Pancreas (tissue), 10 donors: ENCODE measurements at places on chromosomes 16 and 17.

DNA sequence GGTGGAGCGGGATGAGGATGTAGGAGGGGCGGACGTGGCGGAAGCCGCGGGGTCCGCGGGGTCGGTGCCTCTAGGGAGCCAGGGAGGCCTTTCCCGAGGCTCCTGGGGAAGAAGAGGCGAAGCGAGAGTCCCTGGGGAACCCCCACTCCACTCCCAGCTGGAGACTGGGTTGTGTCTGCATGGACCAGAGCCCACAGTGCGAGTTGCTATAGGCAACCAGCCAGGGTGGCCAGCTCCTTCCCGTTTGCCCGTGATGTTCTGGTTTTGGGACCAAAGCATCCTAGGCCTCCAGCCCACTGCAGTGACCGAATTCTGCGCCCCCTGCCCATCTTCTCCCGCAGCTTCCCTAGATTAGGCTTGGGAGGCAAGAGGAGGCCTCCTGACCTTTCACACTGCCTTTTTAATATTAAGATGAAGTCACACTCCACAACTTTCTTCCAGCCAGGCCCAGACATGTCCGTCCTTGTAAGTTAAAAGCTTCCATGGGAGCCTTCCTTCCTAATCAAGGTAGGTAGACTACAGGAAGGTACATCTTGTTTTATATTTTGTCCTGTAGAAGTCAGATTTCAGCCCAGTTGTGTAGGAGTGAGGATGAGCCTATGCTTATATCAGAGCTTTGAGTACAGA, 469 bp downstream of the AMZ2 start:
- no peaks in the 10 kb centered on the region for H3K36me3 ChIP-seq
- H3K4me3 ChIP-seq: peak overlapping the region; percentile 90
- H3K27ac ChIP-seq: peak overlapping the region; percentile 94
- no peak for DNase-seq

DNA sequence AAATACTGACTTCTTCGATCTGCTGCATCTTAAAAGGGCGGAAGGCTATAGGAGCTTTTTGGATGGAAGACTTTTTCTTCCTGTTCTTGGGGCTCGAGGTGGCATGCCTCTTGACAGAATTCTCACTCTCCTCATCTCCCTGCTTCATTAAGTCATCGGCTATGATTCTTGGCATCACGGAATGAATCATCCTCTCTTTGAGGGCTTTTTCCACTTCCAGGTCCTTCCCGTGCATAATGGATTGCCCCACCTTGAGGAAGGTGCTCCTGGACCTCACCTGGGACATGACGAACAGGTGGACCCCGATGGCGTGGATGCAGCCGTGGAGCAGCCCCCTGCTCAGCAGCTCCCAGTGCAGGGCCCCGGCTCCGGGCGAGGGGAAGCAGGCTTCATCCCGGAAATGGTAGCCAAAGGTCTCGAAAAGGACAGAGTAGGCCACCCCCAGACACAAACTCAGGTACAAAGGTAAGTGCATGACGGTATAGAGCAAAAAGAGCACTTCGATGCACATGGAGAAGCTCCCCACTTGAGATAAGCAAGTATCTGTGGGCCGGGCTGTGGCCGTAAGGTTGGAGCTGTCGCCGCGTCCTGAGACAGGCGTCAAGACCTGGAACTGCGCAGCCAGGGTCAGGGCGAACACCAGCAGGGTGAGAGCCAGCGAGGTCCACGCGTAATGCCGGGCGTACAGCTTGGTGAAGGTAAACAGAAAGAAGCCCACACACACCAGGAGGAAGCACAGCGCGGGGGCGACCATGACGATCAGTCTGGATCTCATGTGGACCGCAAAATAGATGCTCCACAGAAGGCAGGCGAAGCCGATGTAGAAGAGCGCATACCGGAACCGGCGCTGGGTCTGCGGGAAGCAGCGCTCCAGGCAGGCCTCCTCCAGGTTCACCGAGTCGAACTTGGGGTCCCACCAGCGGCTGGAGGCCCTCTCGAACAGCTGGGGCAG, 1.7 kb downstream of the ADCY9 start:
- DNase-seq: no peak
- H3K4me3 ChIP-seq: peak overlapping the region; percentile 73
- H3K36me3 ChIP-seq: no peaks in the 10 kb centered on the region
- no peaks in the 10 kb centered on the region for H3K27me3 ChIP-seq

- no peak overlapping the region for H3K27ac ChIP-seq
- H3K27me3 ChIP-seq: no peaks in the 10 kb centered on the region
- H3K4me1 ChIP-seq: no peaks in the 10 kb centered on the region
- no peak for DNase-seq
These were observed 51.3 kb downstream of the NEUROD2 start for GRCh38 chr17:39556423-39556822.

DNA sequence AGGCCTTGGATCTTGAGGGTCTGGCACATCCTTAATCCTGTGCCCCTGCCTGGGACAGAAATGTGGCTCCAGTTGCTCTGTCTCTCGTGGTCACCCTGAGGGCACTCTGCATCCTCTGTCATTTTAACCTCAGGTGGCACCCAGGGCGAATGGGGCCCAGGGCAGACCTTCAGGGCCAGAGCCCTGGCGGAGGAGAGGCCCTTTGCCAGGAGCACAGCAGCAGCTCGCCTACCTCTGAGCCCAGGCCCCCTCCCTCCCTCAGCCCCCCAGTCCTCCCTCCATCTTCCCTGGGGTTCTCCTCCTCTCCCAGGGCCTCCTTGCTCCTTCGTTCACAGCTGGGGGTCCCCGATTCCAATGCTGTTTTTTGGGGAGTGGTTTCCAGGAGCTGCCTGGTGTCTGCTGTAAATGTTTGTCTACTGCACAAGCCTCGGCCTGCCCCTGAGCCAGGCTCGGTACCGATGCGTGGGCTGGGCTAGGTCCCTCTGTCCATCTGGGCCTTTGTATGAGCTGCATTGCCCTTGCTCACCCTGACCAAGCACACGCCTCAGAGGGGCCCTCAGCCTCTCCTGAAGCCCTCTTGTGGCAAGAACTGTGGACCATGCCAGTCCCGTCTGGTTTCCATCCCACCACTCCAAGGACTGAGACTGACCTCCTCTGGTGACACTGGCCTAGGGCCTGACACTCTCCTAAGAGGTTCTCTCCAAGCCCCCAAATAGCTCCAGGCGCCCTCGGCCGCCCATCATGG, 4.0 kb upstream of the ADGRG3 start:
- H3K27ac ChIP-seq: no peak overlapping the region
- no peaks in the 10 kb centered on the region for H3K36me3 ChIP-seq
- H3K27me3 ChIP-seq: no peaks in the 10 kb centered on the region
- no peaks in the 10 kb centered on the region for H3K4me1 ChIP-seq
- DNase-seq: no peak

DNA sequence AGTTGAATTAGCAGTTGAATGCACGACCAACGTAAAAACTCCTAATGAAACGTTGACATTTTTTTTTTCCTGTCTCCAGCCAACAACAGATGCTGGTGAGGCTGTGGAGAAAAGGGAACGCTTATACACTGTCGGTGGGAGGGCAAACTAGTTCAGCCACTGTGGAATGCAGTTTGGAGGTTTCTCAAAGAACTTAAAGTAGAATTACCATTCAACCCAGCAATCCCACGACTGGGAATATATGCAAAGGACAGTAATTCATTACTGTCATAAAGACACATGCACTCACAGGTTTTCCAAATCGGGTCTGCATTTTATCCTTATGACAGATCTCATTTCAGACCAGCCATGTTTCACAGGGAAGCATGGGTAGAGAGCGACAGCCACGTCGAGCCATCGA, 3.5 kb upstream of the WFDC1 start:
- no peaks in the 10 kb centered on the region for H3K36me3 ChIP-seq
- H3K27me3 ChIP-seq: peaks cover 4% of the 10 kb centered on the region
- no peak overlapping the region for H3K4me3 ChIP-seq
- DNase-seq: no peak
- H3K27ac ChIP-seq: no peak overlapping the region

- no peak for DNase-seq
- no peak overlapping the region for H3K27ac ChIP-seq
- no peaks in the 10 kb centered on the region for H3K27me3 ChIP-seq
- no peak overlapping the region for H3K4me3 ChIP-seq
These were observed 6.4 kb upstream of the CACNG4 start for GRCh38 chr17:66957951-66958579.

GRCh38 chr17:75778861-75779249, 5.8 kb upstream of the UNK start:
- peak overlapping the region; percentile 86 for H3K4me3 ChIP-seq
- H3K27me3 ChIP-seq: no peaks in the 10 kb centered on the region
- H3K36me3 ChIP-seq: peaks cover 19% of the 10 kb centered on the region

DNA sequence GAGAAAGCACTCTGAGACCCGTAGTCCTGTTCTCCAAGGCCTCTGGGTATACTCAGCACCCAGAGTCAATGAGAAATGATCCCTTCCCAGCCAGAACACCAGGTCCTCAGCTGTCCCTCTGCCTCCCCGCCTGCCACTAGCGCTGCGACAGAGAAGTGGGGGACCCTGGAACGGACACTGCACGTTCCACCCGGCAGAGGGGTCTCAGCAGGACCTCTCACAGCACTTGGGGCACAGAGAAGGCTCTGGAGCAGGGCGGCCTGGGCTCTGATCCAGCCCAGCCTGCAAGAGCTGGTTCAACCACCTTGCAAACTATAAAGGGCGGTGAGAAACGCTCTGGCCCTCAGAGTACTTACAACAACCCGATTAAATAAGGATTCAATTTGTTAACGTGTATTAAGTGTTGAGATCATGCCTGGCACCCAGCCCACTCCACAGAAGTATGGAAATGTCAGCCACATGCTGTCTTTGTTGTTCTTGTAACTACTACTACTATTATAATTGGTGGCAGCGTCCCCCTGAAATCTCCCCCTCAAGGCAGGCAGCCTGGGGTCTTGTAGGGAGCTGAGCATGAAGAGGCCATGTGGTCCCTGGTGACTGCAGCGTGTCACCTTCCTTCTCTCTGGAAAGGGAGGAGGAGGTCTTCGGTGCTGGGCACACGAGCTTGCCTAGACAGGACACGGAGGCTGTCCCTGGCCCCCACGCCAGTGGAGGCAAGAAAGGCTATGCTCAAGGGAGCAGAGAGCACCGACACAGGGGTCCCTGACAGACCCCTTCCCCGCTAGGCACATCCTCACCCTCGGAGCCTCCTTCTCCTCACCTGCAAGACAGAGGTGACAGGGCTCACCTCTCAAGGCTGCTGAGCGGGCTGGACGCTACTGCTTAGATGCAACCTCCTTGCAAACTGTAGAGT, 2.4 kb downstream of the OSGIN1 start:
- H3K27ac ChIP-seq: no peak overlapping the region
- H3K4me3 ChIP-seq: no peak overlapping the region
- H3K27me3 ChIP-seq: no peaks in the 10 kb centered on the region
- peaks cover 12% of the 10 kb centered on the region for H3K4me1 ChIP-seq
- peak; percentile 60 for DNase-seq
- H3K36me3 ChIP-seq: no peaks in the 10 kb centered on the region

DNA sequence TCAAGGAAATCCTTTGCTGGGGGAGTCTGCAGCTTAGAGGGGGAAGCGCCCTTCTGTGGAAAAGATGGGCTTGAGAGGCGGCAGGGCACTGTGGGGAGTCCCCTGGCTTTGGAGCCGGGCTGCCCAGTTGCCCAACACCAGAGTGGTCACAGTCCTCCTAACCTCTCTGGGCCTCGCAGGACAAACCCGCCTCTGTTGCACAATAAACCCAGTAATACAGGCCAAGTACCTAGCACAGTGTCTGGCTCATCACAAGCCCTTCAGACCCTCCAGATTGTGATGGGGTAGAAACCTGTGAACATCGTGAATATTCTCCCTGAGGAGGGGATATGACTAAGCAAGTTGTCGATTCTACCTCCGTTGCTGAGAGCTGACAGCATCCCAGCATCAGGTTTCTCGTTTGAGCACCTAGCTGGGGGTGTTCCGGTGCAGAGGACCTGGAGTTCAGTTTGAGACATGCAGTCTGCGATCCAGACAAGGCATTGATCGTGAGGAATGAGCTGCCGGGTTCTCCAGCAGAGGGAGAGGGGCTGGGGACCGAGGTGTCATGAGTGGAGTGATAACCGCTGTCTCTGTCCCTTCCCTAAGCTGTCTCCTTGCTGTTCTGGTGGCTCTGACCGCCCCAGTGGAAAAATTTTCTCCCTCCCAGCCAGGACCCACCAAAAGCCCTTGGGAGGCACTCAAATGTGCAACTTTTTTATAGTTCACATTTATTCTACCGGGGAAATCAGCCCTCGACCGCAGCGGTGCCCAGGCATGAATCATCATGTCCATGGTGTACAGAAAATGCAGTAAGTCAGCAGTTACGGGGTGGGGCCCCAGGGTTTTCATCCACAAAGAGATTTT, 161.9 kb downstream of the WSCD1 start:
- H3K36me3 ChIP-seq: no peaks in the 10 kb centered on the region
- H3K4me1 ChIP-seq: no peaks in the 10 kb centered on the region
- no peaks in the 10 kb centered on the region for H3K27me3 ChIP-seq
- H3K4me3 ChIP-seq: no peak overlapping the region

DNA sequence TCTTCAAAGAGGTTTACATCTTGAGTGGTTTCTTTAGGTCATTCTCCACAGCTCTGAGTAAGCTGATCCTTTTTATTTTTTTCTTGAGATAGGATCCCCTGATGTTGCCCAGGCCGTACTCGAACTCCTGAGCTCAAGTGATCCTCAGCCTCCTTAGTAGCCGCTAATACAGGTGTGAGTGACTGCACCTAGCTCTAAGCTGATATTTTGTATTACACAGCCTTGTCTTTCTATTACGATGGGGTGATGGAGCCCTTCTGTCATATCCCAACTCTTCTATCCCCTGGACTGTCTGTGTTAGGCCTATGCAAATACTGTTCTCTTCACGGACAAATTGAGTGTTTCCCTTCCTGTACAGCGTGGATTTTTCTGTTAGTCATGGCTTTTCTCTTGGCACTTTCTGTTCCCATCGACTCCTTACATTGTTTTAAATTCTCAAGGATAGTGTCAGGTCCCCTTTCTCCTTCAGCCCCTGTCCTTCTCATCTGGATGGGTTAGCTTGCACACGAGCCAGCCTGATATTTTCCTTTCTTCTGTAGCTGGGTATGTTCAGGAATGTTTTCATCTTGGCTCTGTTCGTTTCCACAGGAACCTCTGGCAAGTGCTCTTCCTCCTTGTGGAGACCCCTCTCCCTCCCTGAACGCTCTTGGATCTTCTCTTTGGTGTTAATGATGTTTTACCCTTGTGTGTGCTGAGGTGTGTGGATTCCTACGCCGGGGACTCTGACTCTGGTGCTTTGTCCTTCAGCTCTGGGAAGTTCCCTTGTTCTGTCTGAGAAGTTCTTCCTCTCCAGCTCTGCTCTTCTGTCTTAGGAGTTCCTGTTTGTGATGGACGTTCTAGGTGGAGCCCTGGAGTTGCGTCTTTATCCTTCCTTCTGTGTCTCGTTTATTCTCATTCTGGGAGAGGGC, 2.3 kb downstream of the BANP start:
- no peaks in the 10 kb centered on the region for H3K27me3 ChIP-seq
- H3K4me1 ChIP-seq: peaks cover 7% of the 10 kb centered on the region
- H3K36me3 ChIP-seq: no peaks in the 10 kb centered on the region
- peak overlapping the region; percentile 45 for H3K27ac ChIP-seq
- DNase-seq: no peak

- H3K27me3 ChIP-seq: no peaks in the 10 kb centered on the region
- H3K36me3 ChIP-seq: no peaks in the 10 kb centered on the region
- H3K4me1 ChIP-seq: no peaks in the 10 kb centered on the region
- no peak overlapping the region for H3K4me3 ChIP-seq
- no peak for DNase-seq
- H3K27ac ChIP-seq: no peak overlapping the region
These were observed 176.1 kb downstream of the CCDC182 start for GRCh38 chr17:57569021-57569420.
